NCI-H1436 treated with DMSO at 0.1 percent for 48 hours (cell line): ENCODE measurements at places on chromosomes 4 and X.

DNA sequence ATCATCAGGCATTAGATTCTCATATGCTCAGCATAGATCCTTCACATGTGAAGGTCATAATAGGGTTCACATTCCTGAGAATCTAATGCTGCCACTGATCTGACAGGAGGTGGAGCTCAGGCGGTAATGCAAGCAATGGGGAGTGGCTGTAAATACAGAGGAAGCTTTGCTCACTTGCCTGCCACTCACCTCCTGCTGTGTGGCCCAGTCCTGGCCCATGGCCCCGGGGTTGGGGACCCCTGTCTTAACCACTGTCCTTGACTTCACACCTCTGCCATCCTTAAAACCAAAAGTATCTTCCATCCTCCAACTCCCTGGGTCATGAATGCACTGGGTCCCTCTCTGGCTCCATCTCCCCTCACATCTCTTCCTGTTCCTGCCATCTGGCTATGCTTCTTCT, 129.1 kb downstream of the HMX1 start:
- no peak for DNase-seq

DNA sequence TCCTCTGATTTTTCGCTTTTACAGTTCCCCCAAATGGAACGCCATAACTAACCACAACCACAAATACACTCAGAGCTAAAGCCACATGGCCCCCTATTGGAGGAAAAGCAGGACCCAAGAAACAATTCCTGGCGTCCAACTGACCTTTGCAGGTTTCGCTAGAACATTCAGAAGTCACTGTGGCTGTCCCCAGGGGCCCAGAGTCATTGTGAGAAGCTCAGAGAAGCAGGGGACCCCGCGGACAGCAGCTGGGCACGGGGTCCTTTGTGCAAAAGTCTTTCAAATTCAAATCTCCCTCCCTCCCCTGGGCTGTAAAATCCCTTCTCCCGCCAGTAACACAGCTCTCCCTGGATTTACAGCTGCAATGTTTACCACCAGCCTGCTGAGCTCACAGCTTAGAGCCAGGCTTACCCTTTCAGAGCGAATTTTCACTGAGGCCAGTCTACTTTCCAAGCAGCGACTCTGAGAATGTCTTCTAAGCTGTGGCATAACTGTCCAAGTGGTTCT, 214.8 kb downstream of the CRLF2 start:
- no peak for DNase-seq

DNA sequence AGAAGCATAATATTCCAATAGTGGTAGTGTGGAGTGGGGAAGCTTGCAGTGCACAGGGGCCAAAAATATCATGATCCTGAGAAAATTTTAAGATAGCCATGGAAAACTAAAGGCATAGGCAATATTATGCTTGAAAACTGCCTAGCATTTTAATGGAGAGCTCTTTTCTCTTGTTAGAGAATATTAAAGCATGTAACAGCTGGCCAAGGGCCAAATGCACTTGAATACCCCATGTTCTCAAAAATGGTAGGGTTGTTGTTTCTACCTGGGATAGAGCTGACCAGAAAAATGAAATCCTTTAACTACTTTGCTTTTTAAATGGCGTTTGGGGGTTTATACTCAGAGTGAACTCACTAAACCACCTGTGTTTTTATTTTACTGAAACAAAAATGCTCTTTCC, 739.6 kb upstream of the SLIT2 start:
- DNase-seq: no peak

DNA sequence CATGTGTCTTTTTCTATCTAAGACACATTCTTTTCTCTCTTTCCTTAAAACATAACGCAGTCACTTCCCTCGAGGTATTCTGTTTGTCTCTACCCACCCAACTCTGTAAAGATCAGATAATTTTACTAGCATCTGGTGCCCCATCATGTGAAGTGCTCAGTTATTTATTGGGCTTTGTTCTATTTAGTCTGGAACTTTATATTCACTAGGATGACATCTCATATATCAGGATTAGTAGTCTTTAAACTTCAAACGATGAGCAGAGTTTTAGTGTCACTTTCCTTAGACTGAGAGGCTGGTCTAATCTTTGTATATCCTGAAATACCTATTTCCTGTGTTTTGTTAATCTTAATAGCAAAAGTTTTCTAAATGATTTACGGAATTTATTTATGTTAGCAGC, 445.5 kb upstream of the NDST3 start:
- DNase-seq: no peak
